ENCODE measurements at places on chromosomes 4 and X.

DNA sequence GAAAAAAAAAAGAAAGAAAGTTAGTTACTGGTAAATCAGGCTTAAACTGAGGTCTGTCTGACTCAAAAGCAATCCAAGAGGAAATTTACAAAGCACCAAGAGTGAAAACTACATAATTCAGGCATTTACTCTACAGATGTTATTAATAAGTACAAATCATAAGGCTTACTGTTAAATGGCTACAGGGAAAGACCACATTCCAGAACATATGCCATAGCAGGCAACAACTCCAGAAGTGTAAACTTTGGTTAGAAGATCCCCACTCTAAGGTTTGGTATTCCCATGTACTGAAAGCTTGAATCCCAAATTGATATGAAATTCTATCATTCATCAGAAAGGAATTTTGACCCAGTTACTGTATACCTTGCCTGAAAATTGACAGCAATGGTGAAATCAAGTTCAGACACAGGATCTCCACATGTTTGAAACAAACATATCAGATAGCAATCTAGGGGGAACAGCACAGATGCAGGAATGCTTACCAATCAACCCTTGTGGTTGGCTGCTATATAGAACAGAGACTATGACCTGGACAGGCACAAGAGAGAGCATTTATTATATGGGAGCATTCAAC, 6.6 kb downstream of the USP26 start:
- no peak for DNase-seq

DNA sequence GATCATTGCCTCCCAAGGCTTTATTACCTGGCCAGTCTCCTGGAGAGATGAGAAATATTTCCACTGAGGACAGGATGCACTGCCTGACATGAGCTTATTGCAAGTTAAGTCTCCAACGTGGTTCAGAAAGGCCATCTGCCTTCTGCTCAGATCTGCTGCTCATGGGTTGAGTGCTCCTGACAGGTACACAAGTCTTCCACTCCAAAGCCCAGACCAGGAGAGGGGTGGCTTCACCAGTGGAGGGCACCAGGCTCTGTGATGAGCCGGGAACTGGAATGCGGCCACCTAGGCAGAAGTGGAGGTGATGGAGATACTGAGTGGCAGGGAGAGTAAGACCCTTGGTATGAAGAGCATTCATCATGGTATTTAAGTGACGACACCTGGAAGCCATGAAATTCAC, 79.5 kb upstream of the IRF2 start:
- no peak for DNase-seq

- no peak for DNase-seq
These were observed 419.6 kb upstream of the RASGEF1B start for GRCh38 chr4:81891005-81891996.

DNA sequence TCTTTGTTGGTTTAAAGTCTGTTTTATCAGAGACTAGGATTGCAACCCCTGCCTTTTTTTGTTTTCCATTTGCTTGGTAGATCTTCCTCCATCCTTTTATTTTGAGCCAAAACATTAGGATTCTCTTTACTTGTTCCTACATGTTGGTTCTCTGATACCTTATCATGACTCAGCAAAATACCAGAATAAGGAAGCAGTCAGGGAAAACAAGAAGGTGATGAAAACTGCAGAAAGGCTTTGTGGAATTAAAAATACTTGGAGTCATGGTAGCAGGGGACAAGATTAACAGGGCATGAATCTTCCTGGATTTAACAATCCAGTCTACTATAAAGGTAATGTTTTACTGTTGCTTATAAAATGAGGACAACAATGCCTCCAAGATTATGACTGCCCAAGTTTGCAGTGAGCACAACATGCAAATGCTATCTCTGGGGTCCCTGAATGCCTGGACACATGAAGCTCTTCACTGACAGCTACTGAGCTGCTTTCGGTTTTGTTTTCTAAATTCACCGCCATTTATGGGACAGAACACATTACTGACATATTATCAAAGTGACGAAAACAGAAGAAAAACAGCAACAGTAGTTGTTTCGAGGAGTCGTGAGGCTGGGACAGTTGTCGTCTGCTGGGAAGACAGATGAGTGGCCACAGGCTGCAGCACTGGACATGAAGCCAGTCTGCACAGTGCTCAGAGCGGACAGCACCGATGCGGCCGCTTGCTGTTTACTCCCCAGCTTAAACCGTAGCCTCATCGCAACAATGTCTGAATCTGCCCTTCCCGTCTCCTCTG, 174.5 kb upstream of the DKK2 start:
- no peak for DNase-seq

DNA sequence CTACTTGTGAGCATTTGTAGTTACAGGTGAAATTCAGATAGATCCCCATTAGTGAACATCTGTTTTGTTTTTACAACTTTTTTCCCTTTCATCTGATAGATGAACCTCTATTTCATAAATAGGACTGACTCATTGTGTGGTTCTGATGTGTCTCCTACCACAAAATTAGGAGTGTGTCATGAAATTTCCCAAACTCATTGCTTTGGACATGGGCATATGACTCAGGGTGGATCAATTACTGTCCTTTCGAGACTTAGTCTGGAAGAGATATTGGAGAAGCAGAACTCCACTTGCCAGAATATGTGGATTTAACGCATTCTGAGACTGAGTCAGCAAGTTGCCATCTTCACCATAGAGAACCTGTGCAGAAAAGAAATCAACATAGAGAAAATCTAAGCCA, 53.5 kb upstream of the PCDH10 start:
- no peak for DNase-seq

DNA sequence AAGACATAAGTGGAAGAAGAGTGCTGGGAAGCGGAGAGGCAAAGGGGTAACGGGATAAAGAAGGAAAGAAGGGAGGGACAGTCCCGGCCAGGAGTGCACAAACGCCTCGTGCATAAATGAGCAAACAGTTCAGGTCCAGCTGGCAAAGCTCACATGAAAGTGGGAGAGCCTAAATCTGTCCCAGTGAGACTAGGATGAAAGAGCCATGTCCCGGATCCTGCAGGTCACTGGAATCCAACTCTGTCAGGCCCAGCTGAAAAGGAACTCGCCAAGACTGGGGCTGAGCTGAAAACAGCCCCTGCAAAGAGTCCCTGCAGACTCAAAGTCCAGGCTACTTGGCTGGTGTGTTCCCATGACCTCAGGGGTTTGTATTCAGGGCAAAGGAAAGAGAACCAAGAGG, 38.0 kb upstream of the CRMP1 start:
- no peak for DNase-seq

DNA sequence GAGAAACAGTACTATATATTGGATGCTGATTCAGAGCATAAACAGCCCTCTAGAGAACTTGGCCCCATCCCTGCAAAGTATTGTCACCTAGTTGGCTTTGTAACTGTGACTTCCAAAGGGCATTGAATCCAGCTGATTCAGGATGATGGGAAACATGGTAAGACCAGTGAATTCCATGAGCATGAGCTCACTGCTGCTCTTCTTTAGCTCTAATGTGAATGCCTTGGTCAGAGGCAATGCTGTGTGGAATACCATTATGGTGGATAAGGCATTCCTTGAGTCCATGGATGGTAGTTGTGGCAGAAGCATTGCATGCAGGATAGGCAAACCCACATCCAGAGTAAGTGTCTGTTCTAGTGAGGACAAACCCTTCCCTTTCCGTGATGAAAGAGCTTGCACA, 365.6 kb upstream of the EDA2R start:
- DNase-seq: no peak

DNA sequence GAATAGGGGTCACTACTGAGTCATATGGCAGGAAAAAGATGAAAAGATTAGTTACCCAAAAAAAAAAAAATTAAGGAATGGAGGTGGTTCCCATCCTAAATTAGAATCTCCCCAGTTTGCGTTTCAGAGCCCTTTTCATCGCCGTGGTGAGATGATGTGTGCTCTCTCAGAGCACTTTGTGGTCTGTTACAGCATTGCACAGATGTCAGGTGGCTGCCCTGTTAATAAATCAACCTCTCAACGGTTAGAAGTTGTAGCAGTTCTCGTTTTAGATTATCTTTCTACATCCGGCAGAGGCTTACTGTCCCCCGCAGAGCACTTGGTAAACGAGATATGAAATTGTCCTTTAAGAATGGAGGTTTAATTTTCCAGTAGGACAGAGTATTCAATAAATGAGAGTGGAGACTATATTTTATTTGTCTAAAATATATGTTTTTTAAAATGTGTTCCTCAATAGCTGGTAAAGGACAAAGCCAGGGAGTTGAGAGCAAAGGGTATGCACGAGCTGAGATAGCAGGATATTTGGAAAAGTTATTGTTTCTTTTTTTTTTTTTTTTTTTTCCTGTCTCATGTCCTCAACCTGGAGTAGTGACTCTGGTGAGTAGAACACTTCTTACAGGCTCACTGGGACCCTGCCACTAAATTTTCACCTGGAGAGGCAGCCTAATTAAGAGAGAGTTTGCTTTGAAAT, 26.9 kb downstream of the AFF1 start:
- DNase-seq: no peak

DNA sequence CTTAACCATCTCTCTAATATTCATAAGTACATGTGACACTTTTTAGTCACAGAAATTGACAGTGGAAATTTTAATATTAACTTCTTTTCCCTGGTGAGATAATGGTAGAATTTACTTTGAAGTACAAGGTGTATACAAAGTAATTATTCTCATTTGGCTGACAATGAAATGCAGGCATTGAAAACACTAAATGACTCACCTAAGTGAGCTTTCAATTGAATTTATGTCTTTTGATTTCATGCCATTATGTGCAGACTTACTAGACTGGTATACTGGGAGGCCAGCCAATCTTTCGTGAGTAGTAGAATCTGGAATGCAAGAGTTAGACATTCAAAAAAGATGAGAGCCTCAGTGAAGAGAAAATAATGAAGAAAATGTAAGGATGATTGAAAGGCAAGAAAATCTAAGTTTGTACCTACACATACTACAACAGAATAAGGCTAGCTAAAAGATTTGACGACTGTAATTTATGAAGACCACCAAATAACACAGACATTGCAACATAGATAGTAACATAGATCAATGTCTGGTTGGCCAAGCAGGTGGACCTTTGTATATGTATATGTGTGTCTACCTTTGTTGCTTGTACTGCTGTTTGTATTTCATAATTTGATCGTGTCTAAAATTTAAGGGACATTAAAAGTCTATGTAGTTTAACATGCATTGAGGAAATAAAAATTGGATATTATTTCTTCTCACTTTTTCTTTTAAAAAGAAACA, 459.7 kb downstream of the IL15 start:
- DNase-seq: no peak
